HuH-7 (cell line): ENCODE measurements at places on chromosomes 7 and 10.
A peak's percentile ranks its signal among the peaks of the same experiment; 100 is the strongest.

- DNase-seq: peak; percentile 15
These were observed 59.7 kb upstream of the RAB11FIP2 start for GRCh38 chr10:118106426-118106825.

GRCh38 chr10:35819736-35820135 is 177.6 kb upstream of the FZD8 start:
- no peak for DNase-seq

GRCh38 chr7:126495733-126496132 is 757.0 kb downstream of the GRM8 start:
- no peak for DNase-seq

DNA sequence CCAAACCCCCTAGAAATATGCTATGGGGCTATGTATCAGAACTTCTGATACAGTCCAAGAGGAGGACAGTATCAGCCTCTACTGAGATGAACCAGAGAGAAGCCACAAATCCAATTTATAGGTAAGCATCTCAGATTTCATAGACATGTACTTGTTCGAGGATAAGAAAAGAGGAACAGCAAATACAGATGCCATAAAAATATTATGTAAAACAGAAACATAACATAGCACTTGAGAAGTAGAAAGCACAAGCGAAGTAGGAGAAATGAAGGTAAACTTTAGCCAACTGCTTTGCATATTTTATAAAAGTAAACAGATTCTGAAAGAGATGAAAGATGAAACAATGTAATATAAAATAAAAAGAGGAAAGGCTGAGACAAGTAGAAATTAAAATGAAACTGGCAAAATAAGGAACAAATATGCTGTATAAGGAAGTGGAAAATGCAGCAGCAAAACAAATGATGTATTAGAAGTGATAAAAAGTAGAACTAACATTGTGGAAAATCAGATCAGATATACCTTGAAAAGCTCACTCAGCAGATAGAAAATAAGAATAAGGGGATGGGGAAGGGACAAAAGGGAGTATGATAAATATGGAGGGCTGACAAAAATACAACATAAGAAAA is 135.1 kb downstream of the SKAP2 start:
- no peak for DNase-seq

DNA sequence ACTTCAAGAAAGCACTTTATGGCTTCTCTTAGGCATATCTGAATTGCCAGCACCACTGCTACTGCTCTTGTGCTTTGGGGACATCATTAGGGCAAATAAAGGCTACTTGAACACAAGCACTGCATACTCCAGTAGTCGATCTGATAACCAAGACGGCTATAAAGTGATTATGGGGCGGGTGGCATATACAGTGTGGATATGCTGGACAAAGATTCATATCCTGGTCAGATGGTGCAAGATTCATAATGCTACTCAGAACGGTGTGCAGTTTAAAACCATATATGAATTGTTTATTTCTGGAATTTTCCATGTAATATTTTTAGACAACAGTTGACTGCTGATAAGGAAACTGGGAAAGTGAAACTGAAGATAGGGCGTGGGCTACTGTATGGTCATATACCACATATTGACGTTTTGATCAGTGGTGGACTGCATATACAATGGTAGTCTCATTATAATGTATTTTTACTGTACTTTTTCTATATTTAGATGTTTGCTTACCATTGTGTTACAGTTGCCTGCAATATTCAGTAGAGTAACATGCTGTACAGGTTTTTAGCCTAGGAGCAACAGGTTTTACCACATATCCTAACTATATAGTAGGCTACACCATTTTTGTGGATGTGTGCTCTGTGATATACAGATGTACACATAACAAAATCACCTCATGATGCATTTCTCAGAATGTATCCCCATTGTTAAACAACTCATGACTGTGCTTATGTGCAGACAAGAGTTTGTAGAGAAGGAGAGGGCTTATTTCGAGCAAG is 15.2 kb downstream of the ANLN start:
- DNase-seq: no peak

- DNase-seq: no peak
These were observed 167.0 kb upstream of the MTPN start for GRCh38 chr7:136144182-136144581.

DNA sequence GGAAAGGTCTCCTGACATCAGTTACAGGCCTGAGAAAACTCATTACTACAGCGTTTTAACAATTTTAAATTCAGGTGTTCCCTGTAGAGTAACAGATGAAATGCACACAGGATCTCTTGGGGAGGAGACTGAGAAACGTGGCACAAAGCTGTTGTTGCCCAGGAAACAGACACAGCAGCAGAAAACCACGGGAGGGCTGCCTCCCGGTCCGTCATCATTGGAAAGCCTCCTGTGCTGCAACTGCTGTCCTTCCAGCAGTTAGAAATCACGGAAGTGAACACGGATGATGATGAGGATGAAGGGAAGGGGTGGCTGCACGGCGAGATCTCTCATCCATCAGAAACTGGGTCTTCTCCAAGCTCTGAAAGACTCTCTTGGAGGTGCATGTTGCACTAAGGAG is 94.6 kb upstream of the RNF32 start:
- DNase-seq: no peak

- DNase-seq: no peak
These were observed 18.3 kb downstream of the LIPM start for GRCh38 chr10:88820748-88821401.
